D721Med (cell line): ENCODE measurements at places on chromosomes 5 and 9.

GRCh38 chr9:12863618-12864017, 88.8 kb downstream of the LURAP1L start:
- DNase-seq: no peak

DNA sequence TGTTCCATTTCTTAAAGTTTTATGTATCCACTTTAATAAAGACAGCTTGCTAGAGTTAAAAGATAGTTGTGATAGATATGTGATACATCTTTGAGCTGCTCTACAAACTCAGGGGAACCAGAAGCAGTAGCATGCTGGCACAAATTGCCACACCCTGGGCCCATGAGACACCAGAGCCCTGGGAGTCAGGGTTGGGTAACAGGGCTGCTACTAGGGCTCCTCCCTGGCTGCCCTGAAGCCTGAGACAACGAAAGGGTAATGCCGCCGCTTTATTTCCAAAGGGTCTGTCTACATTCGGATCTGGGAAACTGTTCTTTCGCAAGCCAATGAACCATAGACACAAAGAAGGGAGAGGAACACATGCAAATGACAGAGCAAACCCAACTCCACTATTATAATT, 29.2 kb downstream of the PTPN3 start:
- DNase-seq: no peak

- no peak for DNase-seq
Observed at GRCh38 chr9:12812710-12813109, 37.9 kb downstream of the LURAP1L start.

DNA sequence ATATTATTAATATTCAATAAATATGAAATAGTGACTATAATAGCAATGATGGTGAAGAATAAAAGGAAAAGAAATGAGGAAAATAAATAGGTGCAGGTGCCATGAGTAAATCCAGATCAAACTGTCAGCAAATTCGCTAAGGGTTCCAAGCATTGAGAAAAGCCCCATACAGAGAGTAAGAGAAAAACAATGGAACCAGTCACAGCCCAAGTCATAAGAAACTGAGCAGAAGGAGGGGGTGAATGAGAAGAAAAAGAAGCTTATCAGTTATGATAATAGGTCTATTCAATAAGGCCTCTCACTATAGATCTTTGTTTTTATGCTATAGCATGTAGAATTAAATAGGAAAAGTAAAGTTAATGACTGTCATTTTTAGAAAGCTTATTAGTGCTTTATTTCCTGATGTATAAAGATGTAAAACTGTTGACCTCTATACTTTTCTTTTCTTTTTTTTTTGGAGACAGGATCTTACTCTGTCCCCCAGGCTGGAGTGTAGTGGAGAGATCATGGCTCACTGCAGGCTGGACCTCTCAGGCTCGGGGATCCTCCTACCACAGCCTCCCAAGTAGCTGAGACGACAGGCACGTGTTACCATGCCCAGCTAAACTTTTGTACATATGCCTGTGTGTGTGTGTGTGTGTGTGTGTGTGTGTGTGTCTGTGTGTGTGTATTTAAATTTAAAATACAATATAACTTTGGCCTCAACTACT, 72.4 kb downstream of the FYB1 start:
- DNase-seq: no peak

DNA sequence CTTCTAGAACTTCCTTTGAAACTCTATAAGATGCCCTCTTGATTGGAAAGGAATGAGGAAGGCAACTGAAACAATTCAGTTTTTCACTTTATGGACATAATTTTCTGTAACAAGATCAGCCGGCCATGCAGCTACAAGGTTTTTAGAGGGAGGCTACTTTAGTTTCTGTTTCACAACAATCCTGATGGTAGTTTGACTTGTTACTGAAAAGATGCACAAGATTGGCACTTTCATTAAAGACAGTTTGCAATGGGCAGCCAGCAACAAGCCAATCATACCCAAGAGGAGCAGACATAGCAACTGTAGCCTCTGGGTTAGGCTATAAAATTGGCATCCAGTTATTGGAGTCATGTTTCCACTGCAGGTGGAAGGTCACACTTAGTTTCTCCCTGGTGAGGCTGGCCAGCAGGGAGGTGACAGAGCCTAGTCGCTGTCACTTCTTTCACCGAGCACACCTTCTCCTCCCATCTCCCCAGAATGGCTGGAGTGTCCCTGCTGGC, 74.3 kb upstream of the TGFBR1 start:
- no peak for DNase-seq

DNA sequence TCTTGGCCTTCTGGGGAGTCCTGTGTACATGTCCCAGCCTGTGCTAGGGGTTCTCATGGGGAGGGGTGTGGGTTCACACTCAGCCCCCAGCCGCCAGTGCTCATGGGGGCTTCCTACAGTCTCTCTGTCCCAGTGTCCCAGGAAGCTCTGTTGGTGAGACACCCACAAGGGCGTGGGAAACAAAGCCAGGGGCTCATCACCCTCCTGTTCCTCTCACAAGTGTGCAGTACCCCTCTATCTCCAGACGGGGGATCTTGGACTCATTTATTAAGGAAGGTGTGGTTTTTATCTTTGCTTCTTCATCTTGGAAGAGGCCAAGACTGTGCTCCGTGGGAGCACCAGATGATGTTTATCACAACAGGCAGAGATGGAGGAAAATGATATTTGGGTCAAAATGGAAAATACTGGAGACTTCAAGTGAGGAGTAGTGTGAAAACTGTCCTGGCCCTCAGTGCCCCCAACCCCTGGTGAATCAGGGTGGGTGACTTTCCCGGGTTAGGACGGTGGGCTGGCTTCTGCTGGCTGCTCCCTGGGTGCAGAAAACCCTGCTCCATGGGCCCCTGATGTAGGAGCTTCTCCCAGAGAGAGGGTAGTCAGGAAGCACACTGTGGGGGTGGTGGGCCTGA, 15.2 kb downstream of the TMEM171 start:
- no peak for DNase-seq

DNA sequence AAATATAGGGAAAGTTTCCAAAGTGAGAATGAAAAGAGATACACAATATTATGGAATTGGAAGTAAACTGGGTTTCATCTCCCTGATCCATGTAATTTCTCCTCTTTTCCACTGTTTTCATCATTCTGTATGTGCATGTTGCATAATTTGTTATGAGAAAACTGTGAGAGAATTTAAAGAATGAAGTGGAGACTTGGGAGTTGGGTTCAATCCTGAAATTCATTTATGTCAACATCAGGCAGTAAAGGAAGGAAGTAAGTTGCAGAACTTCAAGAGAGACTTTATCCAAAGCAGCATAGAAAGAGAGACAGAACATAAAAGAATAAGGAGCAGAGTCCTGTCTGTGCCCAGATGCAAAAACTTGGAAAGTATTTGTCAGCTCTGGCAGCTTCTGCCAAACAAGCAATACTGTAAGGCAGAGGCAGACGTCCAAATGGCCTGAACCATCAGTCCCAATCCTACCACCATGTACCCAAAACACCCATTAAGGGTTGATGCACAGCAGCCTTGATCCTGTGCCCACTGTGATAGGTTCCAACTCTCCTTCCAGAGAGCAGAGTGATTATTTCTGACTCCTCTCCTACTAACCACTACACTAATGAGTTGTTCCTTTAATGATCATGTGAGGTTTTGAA, 425.3 kb upstream of the CDH6 start:
- no peak for DNase-seq

DNA sequence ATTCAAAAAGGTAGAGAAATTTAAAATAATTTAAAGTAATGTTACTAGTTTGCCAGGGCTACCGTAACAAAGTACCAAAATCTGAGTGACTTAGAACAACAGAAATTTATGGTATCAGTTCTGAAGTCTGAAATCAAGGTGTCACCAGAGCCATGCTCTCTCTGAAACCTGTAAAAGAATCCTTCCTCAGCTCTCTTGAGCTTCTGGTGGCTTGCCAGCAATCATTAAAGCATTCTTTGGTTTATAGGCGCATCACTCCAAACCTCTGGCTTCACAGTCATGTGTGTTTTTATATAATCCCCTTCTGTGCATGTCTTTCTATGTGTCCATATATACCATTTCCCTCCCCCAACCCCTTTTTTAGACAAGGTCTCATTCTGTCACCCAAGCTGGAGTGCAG, 220.3 kb downstream of the COX7C start:
- DNase-seq: no peak

DNA sequence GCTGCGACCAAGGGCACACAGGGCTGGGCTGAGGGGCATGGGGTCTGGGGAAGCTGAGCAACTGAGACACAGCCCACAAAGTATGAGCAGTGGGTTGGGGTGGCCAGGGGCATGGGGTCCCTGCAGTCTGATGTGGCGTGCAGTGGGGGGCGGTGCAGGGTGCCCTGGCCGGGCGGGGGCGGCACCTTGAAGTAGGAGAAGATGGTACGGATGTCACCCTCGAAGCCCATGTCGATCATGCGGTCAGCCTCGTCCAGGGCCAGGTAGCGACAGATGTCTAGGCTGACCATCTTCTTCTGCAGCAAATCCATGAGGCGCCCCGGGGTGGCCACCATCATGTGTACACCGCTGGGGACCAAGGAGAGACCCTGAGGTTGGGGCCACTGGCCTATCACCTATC, 3.3 kb downstream of the DDX41 start:
- DNase-seq: no peak

- DNase-seq: no peak
Observed at GRCh38 chr5:55621229-55621628, 86.5 kb upstream of the PLPP1 start.

GRCh38 chr5:58188262-58188651, 271.6 kb downstream of the PLK2 start:
- DNase-seq: no peak

DNA sequence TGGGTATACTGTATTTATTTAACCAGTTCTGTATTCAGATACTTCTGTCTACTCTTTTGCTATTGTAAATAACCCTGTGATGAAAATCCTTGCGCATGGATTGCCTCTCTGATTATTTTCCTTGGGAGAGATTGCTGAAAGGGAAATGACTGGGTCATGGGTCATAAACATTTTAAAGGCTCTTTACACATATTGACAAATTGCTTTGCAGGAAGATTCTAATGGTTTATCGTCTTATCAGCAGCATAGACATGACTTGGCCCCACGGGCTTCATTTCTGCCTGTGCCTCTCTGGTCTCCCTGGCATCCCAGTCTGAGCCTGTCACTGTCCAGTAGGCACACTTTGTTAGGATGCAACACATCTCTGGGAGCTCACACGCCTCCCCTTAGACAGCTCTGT, 52.3 kb downstream of the RGS3 start:
- no peak for DNase-seq

DNA sequence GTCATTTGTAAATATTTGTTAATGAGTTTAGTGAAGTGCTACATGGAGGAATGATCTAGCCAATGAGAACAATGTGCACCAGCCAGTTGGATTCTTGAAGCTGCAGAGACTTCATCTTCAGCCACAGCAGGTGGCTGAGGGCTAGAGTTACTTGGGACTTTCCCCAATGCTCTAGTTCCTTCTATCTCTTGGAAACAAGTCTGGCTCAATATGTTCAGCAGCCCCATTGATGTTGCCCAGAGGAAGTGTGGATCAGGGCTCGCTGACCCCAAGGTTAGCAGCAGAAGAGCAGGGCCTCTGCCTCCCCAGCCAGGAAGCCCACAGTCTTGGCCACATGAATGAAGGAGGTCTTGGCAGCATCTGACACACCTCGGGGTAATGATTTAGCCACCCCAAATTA, 117.5 kb downstream of the SLC1A3 start:
- DNase-seq: no peak
